Myocyte (in vitro differentiated cells): ENCODE measurements at places on chromosomes 11 and 22.

- DNase-seq = no peak
Measured at GRCh38 chr11:83409476-83409875, 123.3 kb upstream of the CCDC90B start.

GRCh38 chr11:32052215-32052614 lies 38.7 kb upstream of the RCN1 start:
- DNase-seq = peak; percentile 81

- DNase-seq = no peak
Measured at GRCh38 chr11:134754521-134755198, 342.6 kb upstream of the B3GAT1 start.

GRCh38 chr22:38696606-38697424 lies 3.9 kb downstream of the JOSD1 start:
- DNase-seq = peak; percentile 35

DNA sequence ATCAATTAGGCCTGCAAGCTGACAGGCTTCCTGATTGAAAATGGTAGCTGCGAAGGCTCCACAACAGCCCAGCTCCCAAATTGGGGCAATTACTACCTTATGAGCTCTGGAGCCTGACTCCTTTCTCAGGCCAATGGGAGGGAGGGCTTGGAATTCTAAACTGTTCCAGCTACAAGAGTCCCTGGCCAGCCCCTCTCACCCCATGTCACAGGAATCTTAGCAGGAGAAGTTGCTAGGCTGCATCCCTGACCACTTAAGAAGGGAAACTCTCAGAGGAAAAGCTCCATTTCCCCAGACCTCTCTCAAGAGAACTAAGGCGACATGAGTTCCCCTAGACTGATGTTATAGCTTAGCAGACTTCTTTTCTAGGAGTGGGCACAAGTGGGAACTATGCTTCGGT lies 4.9 kb downstream of the LRP4 start:
- no peak for DNase-seq

GRCh38 chr11:12897390-12897789 lies 111.7 kb upstream of the RASSF10 start:
- peak; percentile 91 for DNase-seq

DNA sequence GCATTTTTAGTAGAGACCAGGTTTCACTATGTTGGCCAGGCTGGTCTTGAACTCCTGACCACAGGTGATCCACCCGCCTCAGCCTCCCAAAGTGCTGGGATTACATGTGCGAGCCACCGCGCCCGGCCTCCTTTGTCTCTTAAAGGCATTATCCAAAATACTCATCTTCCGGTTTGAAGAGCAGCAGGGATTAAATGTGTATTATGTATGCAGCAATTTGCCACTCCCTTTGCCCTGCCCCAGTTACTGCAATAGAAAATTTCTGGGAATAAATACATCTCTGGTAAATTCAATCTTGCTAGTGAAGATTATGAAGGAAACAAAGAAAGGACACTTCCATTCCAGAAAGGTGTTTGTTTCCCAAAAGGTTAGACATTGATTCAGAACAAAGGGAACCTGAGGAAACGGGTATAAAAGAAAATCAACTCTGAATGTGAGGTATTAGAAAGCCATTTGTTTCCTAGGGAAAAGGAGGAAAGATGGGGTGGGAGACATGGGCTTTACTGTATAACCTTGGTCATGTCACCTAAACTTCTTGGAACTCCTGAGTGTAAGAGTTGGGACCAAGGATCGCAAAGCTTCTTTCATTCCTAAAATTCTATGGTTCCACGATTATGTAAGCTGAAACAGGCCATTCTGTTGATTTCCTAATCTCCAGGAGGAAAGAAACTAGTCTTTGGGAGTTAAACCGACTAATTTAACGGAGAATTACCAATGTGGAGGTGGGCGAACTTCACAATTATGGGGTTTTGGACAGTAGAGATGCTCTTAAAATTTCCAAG lies 959 bp upstream of the HIPK3 start:
- no peak for DNase-seq

DNA sequence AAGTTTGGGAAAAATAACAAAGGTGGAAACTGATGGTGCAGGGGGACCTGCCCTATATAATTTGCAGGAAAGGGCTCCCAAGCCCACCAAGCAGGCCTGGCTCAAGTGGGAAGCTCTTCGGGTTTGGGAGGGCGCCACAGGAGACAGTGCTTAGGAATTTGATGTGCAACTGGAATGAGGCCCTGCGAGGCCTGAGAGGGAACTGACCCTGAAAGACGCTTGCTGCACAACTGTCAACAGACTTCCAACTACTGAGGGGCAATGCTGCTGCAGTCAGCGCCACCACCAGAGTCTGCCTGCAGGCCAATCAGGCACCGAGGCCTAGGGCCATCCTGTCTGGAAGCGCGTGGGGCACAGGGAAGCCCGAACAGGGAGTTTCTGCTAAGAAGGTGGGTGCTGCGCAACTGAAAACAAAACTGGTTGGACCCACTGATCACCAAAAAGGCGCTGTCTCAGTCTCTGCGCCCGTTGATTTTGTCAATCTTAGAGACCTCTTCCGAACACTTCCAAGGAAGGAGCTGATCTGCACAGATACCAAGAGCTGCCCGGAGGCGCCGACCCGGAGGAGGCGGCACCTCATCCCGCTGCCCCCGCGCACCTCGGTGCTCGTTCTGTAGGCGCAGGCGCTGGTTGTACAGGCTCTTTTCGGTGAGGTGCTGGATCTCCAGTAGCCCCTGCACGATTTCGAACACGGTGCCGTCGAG lies 667 bp downstream of the DGCR6L start:
- DNase-seq = peak; percentile 22

DNA sequence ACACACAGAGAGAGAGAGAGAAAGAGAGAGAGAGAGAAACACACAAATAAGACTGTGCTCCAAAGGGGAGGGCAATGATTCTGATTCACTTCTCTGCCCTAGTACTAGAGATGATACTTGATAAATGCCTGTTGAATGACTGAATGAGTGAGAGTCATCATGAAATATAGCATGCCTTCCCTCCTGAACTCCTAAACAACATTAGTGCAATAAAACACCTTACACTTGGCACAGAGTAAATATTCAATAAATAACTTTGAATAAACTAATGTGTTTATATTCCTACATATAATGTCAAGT lies 511.2 kb upstream of the RAG2 start:
- DNase-seq = no peak

GRCh38 chr11:113255096-113255495 lies 59.3 kb upstream of the TTC12 start:
- no peak for DNase-seq
